ENCODE measurements at places on chromosomes 1 and 21.

DNA sequence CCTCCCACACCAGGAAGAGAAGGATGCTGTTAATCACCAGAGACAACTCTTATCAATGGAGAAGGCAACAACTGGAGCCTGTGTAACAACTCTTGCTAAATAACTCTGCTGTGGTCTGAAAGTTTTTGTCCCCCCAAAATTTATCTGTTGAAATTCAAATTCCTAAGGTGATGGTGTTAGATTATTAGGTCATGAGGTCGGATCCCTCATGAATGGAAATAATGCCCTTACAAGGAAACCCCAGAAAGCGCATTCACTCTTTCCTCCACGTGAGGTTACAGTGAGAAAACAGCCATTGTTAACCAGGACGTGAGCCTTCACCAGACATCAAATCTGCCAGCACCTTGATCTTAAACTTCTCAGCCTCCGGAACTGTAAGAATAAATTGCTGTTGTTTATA is 141.9 kb upstream of the CXADR start:
- DNase-seq: no peak

- peak; percentile 66 for DNase-seq
These were observed 19.8 kb downstream of the KMO start for GRCh38 chr1:241551759-241552638.

DNA sequence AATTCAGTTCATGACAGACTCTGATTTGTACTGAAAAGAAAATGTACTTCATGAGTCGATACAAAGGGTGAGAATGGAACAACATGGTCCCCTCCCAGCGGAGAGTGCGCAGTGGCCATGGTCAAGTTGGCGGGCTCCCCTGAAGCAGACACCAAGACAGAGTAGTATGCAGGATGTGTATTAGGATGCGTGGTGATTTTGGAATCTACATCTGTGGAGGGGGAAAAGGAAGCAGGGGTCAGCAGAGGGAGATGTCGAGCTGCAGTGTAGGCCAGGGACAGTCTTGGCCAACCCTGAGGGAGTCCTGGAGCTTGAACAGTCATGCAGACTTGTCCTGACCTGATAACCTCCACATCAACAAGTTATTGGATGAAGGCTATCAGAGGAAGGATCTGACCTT is 481.0 kb downstream of the OMA1 start:
- no peak for DNase-seq

GRCh38 chr1:223308136-223308535 is 55.8 kb downstream of the SUSD4 start:
- DNase-seq: no peak

DNA sequence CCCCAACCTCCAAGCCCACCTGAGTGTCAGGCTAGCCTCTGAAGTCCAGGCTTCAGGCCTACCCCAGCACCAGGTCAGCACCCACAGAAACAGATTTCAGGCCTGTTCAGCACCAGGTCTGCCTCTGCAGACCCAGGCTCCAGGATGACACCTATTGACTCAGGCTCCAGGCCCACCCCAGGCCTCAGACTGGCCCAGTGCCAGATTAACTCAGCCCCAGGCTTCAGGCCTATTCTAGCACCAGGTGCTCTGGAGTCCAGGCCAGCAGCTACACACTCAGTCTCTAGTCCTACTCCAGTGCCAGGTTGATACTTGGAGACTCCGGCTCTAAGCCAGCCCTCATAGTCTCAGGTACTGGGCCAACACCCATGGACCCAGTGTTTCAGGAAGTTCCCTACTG is 541.7 kb upstream of the PBX1 start:
- no peak for DNase-seq

DNA sequence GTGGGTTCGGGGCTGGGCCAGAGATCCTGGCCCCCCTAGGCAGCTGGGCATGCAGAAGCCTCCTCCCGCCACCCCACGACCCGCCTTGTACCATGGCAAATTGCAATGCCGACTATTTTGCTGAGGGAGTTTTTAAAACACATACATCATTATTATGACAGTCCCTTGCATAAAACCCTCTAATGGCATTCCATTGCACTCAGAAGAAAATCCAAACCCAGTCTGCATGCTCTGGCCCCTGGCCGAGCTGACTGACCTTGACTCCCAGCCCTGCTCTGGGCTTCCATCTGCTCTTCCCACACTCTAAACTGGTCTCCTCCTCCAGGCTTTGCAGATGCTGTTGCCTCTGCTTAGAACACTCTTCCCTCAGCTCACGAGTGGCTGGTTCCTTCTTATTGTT is 28.0 kb downstream of the PADI2 start:
- DNase-seq: no peak

DNA sequence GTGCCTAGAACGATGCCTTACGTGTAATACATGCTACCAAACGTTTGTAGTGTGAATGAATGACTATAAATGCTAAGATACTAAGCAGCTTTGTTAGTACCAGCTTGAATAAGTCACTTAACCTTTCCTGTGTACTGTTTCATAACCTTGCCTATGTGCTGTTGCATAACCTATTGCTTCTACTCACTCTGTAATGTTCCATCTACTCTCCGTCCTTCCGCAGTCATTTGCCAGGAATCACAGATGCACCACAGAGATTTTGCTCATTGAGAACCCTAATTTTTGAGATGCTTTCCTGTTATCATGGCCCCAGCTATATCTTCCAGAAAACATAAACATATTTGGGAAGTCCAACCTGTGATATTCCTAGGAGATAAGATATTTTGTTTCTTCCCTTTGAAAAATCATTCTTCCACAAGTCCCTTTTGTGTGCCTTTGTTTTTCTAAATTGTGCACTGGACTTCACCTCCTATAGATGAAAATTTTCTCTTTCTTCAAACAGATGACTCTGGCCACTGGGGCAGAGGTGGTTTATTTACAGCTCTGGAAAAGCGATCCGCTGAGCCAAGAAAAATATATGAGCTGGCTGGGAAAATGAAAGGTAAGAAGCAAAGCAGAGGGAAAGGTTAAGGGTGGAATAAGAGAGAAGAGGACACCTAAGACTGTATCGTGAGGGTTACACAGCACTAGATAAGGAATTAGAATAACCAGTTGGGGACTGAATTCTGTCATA is 44.8 kb downstream of the CHD1L start:
- no peak for DNase-seq

GRCh38 chr1:203629507-203630082 is 3.0 kb downstream of the ATP2B4 start:
- DNase-seq: peak; percentile 24

Data from stimulated activated naive CD4-positive, alpha-beta T cell (primary cell).